Stimulated activated CD4-positive, alpha-beta T cell treated with anti-CD3 and anti-CD28 coated beads, TNF-alpha, amount 100 ng/mL, for 4 hours (primary cell): ENCODE measurements at places on chromosomes 12 and 14.
A peak's percentile ranks its signal among the peaks of the same experiment; 100 is the strongest.

GRCh38 chr14:77141214-77142004, at the start of gene ZDHHC22:
ZDHHC22 (minus strand) TSS chr14:77141791; CDS start chr14:77139738, 2,053 bp downstream.
- no peak for DNase-seq

DNA sequence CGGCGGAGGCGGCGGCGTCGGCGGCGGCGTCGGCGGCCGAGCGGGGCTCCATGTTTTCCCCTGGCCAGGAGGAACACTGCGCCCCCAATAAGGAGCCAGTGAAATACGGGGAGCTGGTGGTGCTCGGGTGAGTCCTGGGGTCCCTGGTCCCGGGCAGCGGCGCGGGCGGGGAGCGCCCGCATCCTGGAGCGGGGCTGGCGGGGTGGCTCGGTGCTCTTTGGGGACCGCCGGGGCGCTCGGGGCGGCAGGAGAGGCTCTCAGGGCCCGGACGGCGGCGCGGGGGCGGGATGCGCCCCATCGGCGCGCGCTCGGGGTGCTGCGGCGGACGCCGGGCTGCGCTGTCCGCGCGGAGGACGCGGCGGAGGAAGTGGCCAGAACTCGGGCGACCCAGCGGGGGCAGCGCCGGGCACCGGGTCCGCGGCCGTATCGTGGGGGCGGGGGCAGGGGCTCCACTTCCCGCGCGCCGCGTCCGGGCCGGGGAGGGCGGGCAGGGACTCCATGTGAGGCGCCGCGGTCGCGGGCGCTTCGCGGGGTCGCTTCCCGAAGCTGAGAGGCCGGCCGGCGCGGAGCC, 485 bp downstream of the PELI2 start:
- DNase-seq, result peak; percentile 8

GRCh38 chr12:52561880-52562449, 9.0 kb upstream of the KRT71 start:
- no peak for DNase-seq

DNA sequence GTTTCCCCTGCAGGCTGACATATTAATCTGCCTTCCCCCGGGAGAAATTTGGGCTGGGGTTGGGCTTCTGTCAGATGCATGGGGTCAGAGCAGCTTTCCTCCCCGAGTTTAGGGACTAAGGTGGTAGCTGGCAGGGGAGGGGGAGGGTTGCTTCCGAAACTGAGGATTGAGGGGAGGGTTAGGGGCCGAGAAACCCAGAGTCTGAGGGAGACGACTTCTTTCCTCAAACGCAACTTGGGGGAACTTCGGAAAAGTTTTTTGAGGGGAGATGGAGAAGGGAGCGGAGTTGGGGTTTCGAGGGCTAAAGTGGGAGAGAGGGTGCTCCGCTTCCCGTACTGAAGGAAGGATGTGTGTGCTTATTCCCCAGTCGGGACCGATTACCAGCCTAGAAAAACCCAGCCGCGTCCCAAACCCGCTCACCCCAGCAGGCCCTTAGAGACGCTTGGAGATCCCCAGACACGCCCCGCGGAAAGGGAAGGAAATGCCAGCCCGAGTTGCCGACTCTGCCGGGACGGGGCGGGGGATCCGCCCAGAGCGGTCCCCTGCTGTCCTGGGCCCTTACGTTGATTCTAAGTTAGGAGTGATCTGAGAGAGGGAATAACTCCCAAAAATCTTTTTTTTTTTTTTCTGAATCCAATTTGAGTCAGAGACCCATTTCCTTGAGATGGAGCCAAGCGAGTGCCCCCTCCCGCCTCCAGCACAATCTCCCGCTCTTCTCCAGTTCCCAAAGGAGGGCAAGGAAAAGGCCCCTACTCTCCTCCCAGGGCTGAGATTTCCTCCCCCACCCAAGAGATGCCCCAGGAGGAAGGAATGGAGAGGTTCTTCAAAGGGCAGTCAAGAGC, 61.9 kb downstream of the SMUG1 start:
- no peak for DNase-seq

GRCh38 chr12:61713121-61713520, 547.1 kb upstream of the USP15 start:
- no peak for DNase-seq
